ENCODE measurements at places on chromosomes 4 and X.

DNA sequence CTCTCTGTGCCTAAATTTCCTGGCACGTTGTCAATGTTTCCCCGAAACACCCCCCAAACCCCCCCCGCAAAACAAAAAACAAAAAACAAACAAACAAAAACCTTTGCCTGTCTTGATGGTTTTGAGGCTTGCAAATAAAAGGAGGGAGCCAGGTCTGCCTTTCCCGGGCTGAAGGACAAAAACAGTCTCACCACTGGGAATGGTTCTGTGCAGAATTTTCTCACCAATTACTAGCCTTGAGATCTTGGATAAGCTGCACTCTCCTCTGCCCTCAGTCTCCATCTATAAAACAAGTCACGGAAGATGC is 15.5 kb downstream of the NKX3-2 start:
- DNase-seq, result no peak

- DNase-seq, result peak; percentile 69
These were observed 84.8 kb upstream of the ZNF827 start for GRCh38 chr4:146023334-146023967.

DNA sequence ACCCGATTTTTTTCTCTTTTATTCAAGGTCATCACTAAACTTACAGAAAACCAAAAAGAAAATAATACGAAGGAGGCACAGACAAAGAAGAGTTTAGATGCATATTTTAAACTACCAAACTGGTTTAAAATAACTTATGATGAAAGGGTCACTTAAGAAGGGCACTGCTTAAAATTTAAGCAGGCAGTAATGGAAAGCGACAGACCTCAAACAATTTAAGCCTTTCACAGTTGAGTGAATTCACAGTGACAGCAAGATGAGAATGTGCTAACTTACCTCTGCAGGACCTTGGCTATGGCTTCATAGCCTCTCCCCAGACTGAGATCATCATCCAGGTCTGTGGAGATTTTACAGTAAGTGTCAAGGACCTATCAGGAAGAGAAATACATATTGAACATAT is 112.1 kb downstream of the TTC29 start:
- DNase-seq, result no peak

GRCh38 chr4:55311792-55312488 is 34.1 kb upstream of the SRD5A3 start:
- no peak for DNase-seq

- no peak for DNase-seq
These were observed 36.0 kb downstream of the DLG3 start for GRCh38 chrX:70480660-70481018.

DNA sequence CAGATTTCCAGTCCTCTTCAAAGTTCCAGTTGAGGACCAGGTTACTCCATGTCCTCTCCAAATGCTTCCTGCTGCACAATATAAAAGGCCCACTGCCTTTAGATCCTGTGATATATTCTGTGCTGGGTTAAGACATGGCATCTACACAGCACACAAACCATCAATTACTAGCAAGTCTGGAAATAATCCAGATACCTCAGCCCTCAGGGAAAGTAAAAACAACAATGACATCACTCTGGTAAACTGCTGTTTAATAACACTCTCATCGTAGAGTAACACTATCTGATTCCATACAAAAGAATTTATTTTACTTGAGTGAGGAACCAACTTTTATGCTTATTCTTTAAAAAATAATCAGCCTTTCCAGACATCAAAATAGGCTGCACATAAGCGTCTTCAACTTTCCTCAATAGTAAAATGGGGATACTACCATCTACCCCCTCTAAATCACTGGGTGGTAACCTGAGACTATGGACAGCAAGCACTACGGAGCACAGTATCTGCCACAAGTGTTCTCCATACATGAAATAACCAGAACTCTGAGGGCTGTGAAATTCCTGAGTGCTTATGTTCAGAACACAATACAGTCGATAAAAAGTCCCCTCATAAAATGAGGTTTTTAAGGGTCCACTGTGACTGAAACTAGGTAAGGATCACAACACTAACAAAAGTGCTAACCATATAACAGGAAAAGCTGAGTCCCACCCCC is 53.4 kb downstream of the ABCG2 start:
- no peak for DNase-seq

Measured in GM12864 (cell line).